HS-5 (cell line): ENCODE measurements at places on chromosomes 6 and 20.
A peak's percentile ranks its signal among the peaks of the same experiment; 100 is the strongest.

GRCh38 chr6:132768051-132768517 lies 10.4 kb upstream of the VNN2 start:
- no peak for DNase-seq

DNA sequence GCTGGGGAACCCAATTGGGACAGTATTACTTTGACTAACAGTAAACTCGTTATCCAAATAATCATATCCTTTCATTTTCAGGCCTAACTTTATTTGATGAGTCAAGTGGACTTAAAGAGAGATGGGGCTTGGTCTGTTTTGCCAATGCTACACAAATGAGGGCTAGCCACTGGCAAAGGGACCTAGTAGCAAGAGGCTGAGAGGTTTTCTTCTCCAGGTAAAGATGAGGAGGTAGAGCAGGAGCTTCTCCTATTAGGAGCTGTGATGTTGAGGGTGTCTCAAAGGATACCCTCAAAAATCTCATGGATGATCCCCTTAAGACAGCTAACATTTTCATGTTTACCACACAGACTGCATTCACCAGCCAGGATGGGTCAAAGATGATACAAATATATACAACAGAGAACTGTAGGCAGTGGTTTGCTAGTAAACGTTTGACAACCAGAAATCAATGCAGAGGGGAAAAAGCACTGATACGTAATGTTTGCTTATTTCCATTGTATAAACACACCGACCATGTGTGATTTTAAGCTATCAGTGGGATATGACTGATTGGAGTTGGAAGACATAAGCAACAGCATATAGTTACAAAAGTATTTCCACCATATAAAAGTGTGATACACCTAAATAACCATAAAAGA lies 153.3 kb downstream of the IBTK start:
- no peak for DNase-seq

- DNase-seq, result no peak
Measured at GRCh38 chr20:8339349-8339748, 207.3 kb downstream of the PLCB1 start.

- no peak for DNase-seq
Measured at GRCh38 chr6:47170617-47170947, 128.4 kb upstream of the ADGRF1 start.

DNA sequence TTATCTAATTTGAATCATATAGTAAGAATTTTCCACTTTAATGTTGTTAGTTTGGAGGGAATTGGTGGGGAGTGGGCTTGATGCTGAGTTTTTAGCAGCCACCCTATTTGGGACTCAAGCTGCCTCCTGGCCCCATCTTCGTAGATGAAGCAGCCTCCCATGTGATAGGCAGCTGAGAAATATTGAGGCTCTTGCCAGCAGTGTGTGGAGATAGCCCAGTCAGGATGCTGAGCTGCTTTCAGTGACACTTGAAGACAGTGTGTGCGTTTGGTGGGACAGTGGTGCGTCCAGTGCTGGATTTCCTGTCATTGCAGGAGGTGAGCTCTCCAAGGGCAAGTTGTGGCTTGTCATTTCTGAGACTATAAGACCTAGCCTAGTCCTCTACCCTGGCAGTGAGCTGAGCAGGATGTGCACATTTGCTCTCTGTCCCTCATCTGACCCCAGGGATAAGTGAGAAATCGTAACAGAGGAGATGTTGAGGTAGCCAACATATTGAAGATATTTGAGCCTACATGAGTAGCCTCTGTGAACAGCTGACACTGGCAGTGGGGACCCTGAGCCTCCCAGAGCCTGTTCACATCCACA lies 47.9 kb upstream of the RNF8 start:
- DNase-seq, result no peak

- no peak for DNase-seq
Measured at GRCh38 chr6:163531122-163531521, 116.6 kb downstream of the QKI start.

GRCh38 chr6:156691018-156691417 lies 86.2 kb upstream of the ARID1B start:
- no peak for DNase-seq

GRCh38 chr6:138402838-138403187 lies 1.2 kb upstream of the HEBP2 start:
- no peak for DNase-seq

DNA sequence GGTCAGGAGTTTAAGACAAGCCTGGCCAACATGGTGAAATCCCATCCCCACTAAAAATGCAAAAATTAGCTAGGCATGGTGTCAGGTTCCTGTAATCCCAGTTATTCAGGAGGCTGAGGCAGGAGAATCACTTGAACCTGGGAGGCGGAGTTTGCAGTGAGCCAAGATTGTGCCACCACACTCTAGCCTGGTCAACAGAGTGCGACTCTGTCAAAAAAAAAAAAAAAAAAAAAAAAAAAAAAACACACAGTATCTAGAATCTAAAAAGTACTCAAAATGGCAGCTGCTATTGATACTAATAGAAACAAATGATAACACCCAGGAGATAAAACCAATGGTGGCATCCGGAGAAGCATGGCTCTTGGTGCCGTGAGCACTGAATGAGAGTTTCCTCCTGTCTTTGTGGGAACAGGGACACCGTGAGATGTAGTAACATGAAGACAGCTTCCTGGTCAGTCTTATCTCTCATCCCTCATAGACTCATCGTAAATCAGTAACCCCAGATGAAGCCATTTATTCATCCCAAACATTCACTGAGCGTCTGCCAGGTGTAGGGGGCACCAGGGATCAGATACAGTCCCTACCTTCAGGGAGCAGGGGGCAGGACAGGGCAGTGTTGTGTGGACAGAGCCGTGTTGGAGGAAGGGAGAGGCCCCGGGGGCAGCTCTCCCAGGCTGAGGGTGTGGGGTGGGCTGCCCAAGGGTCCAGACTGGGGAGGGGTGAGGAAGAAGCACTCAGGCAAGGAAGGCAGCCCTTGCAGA lies 66.1 kb downstream of the SYNJ2 start:
- DNase-seq, result no peak

- DNase-seq, result no peak
Measured at GRCh38 chr6:137815692-137816091, 51.4 kb upstream of the TNFAIP3 start.

DNA sequence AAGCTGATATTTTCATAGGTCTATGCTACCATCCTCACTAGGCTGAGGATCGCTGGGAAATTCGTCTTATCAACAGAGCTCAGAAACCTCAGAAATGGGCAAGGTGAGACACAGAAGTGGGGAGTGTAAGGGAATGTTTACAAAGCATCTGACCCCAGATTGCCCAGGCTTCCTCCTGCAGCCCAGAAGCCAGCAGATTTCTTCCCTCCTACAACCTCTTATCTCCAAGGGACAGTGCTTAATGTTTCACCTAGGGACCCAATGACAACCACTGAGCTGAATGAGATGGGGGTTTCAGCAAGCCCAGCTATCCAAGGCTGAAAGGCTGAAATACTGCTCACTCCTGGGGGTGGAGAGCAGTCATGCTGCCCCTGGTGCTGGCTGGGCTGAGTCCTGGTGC lies 52.4 kb upstream of the TBC1D7 start:
- DNase-seq, result no peak

DNA sequence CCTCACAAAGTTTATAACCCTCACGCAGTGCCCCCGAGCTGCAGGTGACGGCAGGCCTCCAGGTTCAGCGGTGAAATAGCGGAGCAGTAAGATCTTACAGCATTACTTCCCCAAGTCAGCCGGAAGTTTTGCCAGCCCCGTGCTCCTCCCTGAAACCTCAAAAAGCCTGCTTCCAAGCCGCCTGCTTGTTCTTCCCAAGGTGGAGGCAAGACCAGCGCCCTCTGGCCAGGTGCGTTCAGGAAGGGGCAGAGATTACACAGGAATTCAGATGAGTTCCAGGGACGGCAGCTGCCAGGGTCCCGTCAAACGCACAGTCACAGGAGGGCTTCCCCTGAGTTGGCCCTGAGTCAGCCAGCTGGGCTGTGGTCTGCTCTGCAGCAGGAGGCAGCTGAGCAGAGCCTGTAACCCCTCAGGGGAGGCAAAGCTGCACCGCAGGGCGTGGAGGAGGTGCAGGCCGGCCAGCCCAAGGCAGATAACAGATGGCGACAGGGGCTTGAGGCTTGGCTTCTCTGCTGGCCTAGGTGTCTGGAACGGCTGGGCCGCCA lies 124.1 kb upstream of the RPS6KA2 start:
- no peak for DNase-seq

- no peak for DNase-seq
Measured at GRCh38 chr6:37050045-37050853, 44.8 kb downstream of the FGD2 start.

DNA sequence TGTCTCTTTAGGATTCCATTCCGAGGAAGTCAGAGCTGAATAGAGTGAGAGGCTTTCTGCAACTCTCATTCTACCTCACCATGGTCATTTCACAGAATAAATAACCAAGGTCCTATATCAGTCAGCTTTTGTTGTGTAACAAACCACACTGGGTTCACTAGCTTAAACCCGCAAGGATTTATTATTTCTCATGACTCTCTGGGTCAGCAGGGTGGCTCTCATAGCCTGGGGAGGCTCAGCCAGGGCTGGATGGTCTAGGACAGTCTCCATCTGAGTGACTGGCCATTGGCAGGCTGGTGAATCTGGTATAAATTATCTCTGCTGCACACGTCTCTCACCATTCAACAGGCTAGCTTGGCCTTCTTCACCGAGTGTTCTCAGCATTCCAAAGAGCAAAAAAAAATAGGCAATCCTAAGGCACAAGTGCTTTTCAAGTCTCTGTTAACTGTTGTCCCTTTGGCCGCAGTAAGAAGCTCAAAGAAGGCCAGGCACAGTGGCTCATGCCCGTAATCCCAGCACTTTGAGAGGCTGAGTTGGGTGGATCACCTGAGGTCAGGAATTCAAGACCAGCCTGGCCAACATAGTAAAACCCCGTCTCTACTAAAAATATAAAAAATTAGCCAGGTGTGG lies 39.7 kb downstream of the ISM1 start:
- DNase-seq, result no peak

GRCh38 chr20:62049342-62050165 lies 16.1 kb downstream of the TAF4 start:
- DNase-seq, result no peak

- DNase-seq, result no peak
Measured at GRCh38 chr6:128507337-128508310, 12.8 kb downstream of the PTPRK start.

DNA sequence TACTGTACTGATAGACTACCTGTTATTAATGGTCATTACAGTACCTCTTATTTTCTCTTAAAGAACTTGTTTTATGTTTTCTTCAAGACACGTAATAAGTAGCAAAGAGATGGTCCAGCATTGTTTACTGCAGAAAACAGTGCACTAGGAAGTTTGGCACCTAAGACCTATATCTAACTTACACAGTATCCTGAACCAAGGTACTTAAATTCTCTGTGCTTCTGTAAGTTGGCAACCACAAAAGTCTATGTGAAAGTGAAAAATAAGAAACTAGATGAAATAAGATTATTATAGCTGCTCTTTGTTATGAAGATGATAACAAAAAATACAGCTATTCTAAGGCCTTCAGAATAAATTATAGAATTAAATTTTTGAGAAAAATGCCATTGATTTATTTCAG lies 411.7 kb upstream of the SOX4 start:
- no peak for DNase-seq

DNA sequence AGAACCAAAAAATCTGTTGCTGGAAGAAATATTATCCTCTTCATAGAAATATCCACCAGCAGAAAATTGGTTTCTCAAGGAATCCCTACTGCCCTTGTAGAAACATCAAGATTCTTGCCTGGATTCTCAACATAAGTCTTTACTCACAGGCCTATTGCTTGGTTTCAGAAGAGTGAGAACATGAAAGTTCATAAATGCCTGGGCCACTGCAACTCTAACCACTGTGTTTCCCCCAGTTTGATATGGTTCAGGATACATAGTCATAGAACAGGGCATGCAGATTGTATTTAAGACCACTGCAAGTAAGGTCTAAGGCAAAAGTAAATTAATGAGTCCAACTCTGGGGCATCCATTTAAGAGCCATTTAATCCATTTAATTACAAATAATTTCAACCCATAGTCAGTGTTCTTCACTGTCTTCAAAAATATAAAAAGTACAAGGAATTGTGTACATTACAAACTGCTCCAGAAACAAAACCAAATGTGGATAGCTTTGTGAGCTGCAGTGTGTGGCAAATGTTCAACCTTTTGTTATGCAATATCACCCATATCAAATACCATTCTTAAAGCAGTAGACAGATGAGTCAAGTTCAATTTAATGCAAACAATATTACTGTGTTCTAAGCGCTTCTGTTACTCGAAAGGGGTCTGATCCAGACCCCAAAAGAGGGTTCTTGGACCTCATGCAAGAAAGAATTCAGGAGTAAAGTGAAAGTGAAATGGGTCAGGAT lies 83.3 kb downstream of the OPRM1 start:
- DNase-seq, result no peak

DNA sequence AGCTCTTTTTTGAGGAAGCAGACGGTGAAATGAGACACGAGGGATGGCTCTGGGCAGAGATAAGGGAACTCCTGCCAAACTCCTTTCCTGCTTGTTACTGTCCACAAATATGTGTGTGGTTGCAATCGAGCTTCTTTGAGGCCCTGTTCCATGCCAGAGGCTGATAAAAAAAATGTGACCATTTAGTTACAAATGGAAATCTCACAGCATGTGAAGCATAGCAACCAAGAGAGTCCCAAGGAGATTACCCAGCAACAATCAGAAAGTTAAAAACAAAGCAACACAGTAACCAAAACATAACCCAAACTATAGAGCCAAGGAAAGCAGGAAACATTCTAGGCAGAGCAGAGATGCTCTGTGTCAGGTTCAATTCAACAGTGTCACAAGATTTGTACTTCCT lies 35.4 kb upstream of the HMGN3 start:
- DNase-seq, result peak; percentile 47

GRCh38 chr6:106782536-106783285 lies 153.3 kb downstream of the QRSL1 start:
- DNase-seq, result no peak

DNA sequence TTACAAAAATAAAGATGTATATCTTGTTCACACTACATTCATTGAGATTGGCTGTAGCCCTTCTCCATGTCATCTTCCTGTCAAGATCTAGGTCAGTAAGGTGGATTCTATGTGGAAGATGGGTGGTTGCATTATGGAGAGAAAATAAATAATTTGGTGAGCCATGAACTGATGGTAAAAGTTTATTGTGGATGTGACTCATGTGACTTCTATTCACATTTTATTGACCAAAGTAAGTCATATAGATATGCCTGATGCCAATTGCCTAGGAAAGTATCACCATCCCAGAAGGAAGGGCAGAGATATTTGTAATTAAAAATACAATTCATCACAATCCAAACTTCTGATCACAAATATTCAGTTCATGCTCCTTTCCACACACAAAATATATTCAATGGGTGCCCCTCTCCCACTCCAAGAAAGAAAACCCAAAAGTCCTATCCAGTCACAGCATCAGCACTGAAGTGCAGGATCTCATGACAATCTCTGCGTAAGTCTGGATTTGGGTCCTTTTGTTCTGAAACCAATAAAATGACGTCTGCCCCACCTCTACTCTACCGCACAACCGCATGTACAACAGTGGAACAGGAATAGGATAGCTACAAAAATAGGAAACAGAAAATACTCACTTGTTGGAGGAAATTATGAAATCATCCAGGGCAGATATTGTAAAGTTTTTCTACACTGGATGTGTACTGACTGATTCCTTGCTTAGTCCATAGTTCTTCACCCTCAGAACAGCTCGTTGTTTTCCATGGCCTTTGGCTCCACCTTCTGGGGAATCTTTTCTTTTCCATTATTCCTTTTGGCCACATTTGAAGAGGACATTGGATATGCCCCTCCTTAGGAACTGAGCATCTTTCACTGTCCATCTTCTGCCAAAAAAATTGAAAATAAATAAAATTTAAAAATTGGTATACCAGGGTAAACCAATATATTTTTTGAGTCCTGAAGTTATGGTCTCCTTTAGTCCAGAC lies 16.1 kb upstream of the SLC17A3 start:
- peak; percentile 43 for DNase-seq

- no peak for DNase-seq
Measured at GRCh38 chr6:83536034-83536646, 23.8 kb downstream of the PRSS35 start.
